ENCODE measurements at places on chromosomes 2 and 18.

DNA sequence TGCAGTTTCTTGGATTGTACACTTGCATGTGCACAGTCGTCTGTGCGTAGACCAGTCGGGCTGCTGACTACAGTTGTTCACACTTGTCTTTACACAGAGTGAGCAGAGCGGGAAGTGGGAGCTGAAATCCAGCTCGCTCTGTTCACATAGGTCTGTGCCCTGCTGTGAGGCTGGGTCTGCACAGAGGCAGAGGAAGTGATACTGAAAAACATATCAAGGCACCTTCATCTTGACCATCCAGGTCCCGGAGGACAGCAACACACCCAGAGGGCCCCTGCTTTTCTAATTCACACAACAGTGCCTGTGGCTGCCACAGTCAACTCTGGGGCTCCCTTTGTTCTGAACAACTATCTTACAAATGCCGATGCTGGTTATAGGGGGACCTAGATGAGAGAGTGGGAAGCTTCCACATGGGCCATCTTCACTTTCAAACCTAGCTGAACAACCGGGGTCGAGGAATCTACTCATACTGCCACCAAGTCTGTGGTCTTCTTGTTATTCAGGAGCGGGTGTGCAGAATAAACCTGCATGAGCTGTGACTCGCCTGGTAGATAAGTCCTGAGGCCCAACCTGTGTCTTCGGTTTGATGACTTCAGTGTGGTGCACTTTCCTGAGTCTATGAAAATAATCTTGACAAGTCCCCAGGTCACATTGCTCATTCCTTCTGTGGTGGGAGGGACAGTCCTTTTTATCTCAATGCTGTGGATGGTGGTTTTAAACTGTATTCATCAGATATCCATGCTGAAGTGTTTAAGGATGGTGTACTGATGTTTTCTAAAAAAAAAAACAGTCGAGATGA lies 3.5 kb upstream of the ADNP2 start:
- DNase-seq: no peak

DNA sequence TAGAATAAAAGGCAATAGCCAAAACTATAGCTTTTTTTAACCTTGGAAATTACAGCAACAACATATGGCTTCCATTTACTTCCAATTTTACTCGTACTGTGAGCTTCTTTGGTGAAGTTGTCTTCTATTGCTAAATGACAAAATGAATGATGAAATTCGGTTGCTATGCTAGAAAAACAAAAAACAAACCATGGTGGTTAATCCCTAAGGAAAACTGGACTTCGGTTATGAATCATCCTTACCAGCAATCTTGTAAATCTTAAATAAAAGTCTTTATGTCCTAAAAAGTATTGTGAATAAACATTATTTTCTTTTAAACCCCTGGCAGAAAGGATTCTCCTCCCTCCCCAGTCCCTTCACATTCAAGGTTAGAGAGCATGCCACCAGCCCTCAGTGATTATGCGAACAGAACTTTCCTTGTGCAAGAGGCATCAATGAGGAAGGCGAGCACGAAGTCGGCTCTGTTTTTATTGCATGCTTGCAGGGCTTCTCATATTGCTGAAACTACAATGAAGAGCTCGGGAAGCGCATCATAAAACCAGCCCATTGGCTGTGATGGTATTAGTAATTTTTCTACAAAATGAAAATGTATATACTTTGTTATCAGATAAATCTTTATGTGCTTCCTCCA lies 62.9 kb downstream of the ZNF521 start:
- peak; percentile 45 for DNase-seq

GRCh38 chr18:64027931-64028695 lies 58.2 kb downstream of the SERPINB8 start:
- DNase-seq: no peak

DNA sequence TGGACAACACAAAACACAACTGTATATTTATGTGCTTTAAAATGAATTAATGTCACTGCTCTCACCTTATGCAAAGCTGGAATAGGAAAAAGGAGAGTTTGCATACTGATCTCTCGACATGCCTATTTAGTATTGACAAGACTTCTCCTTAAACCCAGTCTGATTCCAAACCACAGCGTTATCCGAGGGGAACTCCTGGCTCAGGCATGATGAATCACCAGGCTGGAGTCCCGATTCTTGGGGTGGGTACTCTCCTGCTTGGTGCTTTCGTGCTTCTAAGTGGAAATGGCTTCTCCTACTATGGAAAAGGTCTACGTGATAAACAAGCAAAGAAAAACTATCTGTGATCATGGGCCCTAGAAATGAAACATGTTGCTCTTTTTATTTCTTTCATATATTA lies 88.9 kb upstream of the SLC35G4 start:
- no peak for DNase-seq

Measured in HT-29 (cell line).